ENCODE measurements at places on chromosomes 7 and 10.

DNA sequence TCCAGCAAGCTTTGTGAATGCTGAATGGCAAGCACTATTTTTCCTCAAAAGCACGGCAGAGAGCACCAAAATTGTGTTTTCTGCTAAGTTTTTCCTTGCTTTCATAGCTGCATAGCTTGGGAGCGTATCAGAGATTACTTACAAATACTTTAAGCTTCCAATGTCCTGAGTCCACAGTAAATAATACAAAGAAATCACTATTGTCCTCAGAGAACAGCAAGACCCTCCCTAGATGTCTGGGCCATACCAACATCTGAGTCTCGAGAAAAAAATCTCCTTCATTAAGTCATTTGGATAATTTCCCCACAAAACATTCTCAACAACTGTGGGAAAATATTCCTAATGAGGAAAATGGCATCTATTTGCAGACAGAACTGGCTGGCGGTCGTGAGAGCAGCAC lies 41.7 kb downstream of the SGMS1 start:
- DNase-seq: no peak

GRCh38 chr10:112383325-112383724 lies 9.4 kb downstream of the ACSL5 start:
- no peak for DNase-seq

DNA sequence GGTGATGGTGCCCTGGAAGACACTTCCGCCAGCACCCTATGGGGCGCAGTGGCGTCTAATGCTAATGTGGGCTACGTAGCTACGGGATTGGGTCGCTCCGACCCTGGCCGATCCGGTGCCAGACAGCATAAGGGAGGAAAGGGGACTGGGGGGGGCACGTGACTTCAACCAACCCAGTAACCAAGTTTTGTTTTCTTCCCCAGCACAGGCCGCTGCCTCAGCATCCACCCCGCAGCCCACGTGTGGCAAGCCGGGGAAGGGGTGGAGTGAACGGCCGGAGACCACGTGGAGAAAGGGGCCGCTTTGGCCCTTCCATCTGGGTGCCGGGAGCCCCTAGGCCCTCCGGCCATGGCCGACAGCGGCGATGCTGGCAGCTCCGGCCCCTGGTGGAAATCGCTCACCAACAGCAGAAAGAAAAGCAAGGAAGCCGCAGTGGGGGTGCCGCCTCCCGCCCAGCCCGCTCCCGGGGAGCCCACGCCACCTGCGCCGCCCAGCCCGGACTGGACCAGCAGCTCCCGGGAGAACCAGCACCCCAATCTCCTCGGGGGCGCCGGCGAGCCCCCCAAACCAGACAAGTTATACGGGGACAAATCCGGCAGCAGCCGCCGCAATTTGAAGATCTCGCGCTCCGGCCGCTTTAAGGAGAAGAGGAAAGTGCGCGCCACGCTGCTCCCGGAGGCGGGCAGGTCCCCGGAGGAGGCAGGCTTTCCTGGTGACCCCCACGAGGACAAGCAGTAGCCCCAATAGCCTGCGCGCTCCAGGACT lies 2.5 kb downstream of the PRR15 start:
- no peak for DNase-seq

DNA sequence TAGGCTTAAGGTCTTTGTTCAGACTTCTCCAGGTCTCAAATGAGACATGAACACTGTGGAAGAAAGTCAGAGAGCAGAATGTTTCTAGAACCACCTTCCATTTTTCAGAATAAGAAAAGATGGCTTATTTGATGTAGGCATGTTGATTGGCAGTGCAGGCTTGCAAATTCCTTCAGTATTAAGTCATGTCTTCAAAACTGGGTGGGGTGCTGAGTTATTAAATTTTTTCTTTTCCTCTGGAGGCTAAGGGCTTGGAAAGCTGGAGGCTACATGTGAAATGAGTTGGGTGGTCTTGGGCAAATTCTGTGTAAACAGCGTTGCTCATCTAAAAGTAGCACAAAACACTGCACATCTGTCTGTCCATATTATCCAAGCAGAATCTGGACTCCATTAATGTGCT lies 62.8 kb downstream of the PRTFDC1 start:
- no peak for DNase-seq

DNA sequence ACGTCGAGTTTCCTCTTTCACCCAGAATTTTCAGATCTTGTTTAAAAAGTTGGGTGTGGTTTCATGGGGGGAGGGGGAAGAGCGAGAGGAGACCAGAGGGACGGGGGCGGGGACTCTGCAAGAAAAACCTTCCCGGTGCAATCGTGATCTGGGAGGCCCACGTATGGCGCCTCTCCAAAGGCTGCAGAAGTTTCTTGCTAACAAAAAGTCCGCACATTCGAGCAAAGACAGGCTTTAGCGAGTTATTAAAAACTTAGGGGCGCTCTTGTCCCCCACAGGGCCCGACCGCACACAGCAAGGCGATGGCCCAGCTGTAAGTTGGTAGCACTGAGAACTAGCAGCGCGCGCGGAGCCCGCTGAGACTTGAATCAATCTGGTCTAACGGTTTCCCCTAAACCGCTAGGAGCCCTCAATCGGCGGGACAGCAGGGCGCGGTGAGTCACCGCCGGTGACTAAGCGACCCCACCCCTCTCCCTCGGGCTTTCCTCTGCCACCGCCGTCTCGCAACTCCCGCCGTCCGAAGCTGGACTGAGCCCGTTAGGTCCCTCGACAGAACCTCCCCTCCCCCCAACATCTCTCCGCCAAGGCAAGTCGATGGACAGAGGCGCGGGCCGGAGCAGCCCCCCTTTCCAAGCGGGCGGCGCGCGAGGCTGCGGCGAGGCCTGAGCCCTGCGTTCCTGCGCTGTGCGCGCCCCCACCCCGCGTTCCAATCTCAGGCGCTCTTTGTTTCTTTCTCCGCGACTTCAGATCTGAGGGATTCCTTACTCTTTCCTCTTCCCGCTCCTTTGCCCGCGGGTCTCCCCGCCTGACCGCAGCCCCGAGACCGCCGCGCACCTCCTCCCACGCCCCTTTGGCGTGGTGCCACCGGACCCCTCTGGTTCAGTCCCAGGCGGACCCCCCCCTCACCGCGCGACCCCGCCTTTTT lies at the start of gene VIM:
Gene VIM (plus strand): TSS at position 151 of the 925 bp plus-strand sequence. CDS start 1,182 bp downstream, outside the sequence.
- no peak for DNase-seq

DNA sequence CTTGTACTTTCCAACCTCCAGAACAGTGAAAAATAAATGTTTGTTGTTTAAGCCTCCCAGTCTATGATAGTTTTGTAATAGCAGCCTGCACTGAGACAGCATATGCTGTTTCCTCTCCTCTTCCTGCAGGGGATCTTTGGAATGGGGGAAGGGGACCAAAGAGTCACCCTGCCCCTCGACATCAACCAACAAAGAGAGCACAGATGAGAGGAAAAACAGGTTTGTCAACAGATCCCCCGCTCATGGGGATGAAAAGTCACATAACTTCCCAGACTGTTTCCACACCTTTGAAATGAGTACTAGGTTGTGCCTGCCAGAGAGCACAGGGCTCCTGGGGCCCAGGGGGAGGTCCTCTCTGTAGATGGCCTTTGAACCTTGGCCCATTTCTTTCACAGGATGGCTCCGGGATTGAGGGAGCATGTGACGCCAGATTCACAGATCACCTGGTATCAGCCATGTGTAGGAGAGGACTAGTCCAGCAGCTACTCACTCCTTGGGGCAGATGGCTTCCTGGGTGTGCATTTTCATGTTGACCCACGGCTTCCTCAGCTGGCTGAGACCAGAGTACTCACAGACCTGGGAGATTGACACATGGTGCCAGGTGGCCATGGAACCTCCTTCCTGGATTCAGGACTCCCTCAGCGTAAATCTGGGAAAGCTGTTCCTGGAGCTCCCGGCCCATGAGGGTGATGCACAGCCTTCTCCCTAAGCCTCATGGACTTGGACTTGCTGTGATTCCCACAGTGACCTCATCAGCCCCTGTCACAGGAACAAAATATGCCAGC lies 125.6 kb downstream of the CXCL12 start:
- DNase-seq: no peak

DNA sequence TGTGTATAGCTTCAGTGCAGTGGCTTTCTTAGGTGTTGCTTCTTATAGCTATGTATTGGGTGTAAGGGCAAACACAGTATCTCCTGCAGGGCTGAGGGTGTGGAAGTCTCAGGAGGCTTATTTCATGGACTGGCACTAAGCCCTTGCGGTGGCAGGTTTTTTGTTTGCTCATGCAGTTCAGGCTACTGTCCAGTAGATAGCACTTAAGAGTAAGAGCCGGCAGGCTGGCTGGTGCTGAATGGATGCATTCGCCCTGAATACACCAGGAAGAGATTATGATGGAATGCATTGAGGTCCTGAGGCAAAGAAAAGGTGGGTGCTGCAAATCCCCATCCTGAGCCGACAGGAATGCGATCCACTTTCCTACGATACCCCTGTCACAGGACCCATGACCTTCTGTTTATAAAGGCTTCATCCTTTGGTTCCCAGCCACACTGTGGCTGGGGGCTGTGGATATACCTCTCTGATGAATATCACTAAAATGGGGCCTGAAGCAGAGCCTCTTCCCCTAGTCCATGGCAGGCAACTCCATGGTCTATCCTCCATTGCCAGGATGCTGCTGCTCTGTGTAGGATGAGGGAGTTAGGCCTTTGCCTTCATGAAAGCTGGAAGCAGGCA lies 44.9 kb downstream of the ANXA8 start:
- no peak for DNase-seq

GRCh38 chr10:13503745-13504463 lies 24.9 kb downstream of the BEND7 start:
- no peak for DNase-seq

GRCh38 chr7:18350678-18351077 lies 144.9 kb upstream of the HDAC9 start:
- DNase-seq: no peak

GRCh38 chr10:32060347-32060746 lies 4.1 kb upstream of the KIF5B start:
- no peak for DNase-seq
